ENCODE measurements at places on chromosomes 1 and 21. TPM values are rescaled to one million over a fixed set of nuclear protein-coding genes. Genes with fewer than 3 reads are reported as not detected.

DNA sequence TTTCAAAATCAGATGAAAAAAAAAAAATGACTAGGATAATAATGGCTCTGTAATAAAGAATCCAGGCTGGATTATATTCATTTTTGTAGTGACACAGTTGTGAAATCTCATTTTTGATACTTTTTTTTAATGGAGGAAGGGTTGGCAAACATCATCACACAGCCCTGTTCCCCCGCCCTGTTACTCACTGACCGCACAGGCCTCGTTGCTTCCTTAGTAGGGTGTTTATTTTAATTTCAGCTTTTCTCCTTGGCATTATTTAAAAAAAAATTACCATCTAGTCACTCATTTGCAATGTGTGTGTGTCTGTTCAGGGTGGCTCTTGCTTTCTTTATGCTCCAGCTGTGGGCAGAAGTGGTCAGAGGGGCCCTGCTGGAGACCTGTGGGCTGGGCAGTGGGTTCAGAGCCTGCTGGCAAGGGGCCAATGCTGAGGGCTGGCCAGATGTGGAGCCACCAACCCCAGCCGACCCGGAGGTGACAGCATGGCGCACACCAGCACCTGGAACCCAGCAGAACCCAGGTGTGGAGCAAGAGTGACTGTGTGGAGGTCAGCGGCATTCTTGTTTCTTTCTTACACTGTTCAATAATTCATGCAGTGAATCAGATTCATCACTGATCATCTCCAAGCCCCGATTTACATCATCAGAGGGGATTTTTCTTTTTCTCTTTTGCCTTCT, 44.6 kb downstream of the ZSCAN20 start:
- DNase-seq, result no peak

GRCh38 chr1:204583909-204584632, 67.9 kb downstream of the MDM4 start:
- DNase-seq, result no peak

- DNase-seq, result no peak
These were observed 8.1 kb downstream of the PRSS38 start for GRCh38 chr1:227823537-227823936.

DNA sequence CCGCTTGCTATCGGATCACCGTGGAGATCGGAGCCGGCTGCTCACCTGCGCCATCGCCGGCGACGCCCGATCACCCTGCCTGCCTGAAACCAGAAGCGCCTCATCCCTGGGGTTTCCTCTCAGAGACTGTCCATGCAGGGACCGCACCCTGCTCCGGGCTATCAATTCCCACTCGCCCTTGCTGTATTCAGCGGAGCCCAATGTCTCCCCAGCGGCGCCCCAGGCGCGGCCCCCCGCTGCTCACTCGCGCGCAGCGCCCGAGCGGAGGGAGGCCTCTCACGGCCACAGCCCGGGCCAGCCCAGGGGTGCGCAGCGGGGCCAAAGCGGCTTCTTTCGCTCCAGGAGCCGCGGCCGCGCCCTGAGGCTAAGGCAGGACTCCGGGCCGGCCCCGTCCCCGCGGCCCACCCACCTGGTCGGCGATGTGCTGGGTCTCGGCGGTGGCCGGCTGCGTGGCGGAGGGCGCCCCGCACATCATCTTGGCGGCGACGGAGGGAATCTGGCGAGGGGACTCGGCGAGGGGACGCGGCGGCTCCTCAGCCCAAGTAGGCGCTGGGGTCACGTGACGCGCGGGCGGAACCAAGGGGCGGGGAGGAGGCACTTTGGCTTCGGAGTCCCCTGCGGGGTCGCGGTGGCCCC, at the start of gene CSTB:
CSTB (minus strand) TSS at position 514 of the 636 bp plus-strand sequence; CDS start at position 475, 39 bp downstream.
- peak; percentile 61 for DNase-seq

TMEM200B gene
- 17.5 TPM for polyA plus RNA-seq

DNA sequence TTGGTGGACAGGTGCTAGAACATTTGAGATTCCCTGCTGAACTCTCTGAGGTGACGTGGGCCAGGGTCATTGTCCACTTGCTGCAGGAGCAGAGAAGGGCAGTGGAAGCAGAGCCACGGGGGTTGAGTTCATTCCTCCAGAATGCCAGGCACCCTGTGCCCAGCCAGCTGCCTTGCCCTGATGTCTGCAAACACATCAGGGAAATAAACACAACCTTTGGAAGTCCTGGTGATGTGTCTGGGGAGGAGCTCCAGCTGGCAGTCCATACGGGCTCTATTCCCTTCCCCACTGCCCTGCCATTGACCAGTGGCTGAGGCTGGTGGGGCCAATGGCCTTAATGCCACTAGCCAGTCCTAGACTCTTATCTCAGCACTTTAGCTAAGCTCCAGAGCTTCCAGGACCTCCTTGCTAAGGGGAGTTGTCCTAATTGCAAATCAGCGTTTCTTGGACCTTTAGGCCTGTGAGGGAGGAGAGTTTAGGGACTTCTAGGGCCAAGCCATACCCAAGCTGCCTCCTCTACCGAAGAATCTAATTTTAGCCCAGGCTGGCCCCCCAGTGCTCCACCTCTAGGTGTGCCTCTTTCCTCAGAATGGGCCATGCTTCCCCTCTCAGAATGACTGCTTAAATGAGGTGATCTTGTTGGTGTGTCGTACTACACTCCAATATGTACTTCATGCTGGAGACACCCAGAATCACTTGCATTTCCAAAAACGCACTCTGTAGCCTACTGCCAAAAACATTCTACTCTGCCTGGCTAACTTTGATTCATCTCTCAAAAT, 25.9 kb upstream of the MFSD2A start:
- DNase-seq, result no peak

SPRR1B gene
- not detected for polyA plus RNA-seq

DNA sequence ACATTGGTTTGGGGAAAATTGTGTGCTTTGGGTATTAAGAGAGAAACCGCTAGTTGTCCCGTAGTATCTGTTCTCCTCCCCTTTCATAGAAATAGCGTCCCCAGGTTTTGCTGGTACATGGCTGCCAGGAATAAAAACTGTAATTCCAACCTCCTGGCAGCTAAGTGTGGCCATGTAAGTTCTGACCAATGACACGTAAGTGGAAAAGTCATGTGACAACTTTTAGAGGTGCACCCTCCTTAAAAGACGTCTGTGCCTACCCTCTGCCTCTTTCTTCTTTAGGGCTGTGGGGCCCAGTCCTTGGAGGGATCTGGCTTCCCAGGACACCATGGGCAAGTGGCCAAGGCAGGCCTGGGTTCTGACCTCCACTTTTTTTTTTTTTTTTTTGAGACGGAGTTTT, 59.3 kb downstream of the UMODL1 start:
- DNase-seq, result no peak

EDARADD gene
- polyA plus RNA-seq, result 7.6 TPM
